ENCODE measurements at places on chromosomes 3 and 15. TPM values are rescaled to one million over a fixed set of nuclear protein-coding genes. Genes with fewer than 3 reads are reported as not detected.
A peak's percentile ranks its signal among the peaks of the same experiment; 100 is the strongest.

GRCh38 chr3:178308771-178309170 is 227.5 kb upstream of the KCNMB2 start:
- H3K27ac ChIP-seq, result no peak overlapping the region
- no peaks in the 10 kb centered on the region for H3K27me3 ChIP-seq
- H3K4me1 ChIP-seq, result no peaks in the 10 kb centered on the region
- no peak for DNase-seq

AGBL1 gene
- not detected for total RNA-seq

DNA sequence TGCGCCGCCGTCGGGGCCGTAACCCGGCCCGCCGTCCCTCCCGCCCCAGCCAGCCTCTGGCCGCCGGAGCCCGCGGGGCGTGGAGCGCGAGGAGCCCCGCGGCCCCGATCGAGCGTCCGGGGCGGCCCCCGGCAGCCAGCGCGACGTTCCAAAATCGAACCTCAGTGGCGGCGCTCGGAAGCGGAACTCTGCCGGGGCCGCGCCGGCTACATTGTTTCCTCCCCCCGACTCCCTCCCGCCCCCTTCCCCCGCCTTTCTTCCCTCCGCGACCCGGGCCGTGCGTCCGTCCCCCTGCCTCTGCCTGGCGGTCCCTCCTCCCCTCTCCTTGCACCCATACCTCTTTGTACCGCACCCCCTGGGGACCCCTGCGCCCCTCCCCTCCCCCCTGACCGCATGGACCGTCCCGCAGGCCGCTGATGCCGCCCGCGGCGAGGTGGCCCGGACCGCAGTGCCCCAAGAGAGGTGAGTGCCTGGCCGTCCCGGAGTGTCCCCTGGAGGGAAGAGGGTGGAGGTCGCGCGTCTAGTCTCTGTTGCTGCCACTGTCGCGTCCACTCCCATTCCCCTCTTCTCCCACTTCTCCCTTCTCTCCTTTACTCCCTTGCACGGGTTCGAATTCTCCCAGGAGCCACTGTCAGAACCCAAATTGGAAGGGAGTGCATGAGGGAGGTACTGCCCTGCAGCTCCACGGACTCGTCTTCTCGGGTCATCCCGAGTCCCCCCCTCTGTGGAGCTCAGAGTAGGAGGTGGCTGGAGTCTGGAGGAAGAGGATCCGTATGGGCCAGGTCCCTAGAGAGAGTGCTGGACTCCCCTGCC is 585 bp downstream of the CSK start:
- H3K4me3 ChIP-seq, result peak overlapping the region; percentile 98
- H3K4me1 ChIP-seq, result peaks cover 44% of the 10 kb centered on the region

DNA sequence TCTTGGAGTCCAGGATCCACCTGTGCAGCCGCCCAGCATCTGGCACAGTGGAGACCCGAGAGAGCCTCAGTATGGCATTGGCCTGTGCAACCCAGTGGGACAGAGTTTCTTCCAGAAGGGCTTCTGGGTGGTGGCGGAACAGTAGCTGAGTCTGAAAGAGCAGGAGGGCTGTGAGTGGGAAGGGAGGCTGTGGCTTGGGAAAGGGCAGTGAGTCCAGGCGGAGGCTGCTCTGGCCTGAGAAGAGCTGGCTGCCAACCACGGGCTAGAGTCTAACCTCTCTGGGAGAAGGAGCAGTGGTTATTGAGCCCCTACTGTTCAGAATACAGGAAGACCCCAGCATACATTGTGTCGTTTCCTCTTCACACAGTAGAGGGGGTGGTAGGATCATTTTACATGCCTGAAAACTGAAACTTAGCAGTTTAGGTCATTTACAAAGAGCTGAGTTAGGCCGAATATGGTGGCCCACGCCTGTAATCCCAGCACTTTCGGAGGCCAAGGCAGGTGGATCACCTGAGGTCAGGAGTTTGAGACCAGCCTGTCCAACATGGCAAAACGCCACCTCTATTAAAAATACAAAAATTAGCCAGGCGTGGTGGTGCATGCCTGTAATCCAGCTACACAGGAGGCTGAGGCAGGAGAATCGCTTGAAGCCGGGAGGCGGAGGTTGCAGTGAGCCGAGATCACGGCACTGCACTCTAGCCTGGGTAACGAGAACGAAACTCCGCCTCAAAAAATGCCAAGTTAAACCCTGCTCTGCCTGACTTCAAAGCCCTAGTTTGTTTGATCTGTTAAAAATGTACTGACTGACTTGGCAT is 3.2 kb downstream of the AEN start:
- peaks cover 68% of the 10 kb centered on the region for H3K36me3 ChIP-seq
- peaks cover 66% of the 10 kb centered on the region for H3K4me1 ChIP-seq
- peak overlapping the region; percentile 85 for H3K4me3 ChIP-seq
- DNase-seq, result peak; percentile 55
- peak overlapping the region; percentile 89 for H3K27ac ChIP-seq

HYAL2 gene
- total RNA-seq, result 4.1 TPM

DNA sequence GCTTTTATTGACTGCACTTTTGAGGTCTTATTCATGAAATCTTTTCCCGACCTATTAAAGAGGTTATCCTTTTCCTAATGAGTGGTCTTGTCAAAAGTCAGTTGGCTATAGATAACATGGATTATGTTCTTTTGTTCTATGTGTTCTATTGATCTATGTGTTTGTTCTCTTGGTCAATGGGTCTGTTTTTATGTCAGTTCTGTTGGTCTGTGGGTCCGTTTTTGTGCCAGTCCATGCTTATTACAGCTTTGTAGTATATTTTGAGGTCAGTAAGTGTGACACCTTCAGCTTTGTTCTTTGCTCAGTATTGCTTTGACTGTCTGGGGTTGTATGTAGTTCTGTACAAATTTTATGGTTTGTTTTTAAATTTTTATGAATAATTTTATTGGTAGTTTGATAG is 7.8 kb downstream of the TFG start:
- H3K4me1 ChIP-seq, result peaks cover 52% of the 10 kb centered on the region
- H3K27me3 ChIP-seq, result no peaks in the 10 kb centered on the region
- H3K27ac ChIP-seq, result peak overlapping the region; percentile 51
- peaks cover 73% of the 10 kb centered on the region for H3K36me3 ChIP-seq
- no peak overlapping the region for H3K4me3 ChIP-seq
- DNase-seq, result no peak

- no peak overlapping the region for H3K27ac ChIP-seq
- no peak for DNase-seq
- H3K4me1 ChIP-seq, result peaks cover 2% of the 10 kb centered on the region
- H3K27me3 ChIP-seq, result no peaks in the 10 kb centered on the region
- H3K36me3 ChIP-seq, result peaks cover 19% of the 10 kb centered on the region
Measured at GRCh38 chr3:155766206-155766605, 21.3 kb upstream of the PLCH1 start.

HMG20A gene
- 44.4 TPM for total RNA-seq

GRCh38 chr3:97822359-97822775 is 556 bp downstream of the CRYBG3 start:
- DNase-seq, result peak; percentile 14
- peaks cover 20% of the 10 kb centered on the region for H3K27me3 ChIP-seq

GRCh38 chr3:179454887-179455286 is 3.6 kb upstream of the GNB4 start:
- H3K27ac ChIP-seq, result no peak overlapping the region
- peaks cover 2% of the 10 kb centered on the region for H3K36me3 ChIP-seq
- H3K4me1 ChIP-seq, result peaks cover 8% of the 10 kb centered on the region
- no peak for DNase-seq

All from activated CD8-positive, alpha-beta T cell treated with anti-CD3 and anti-CD28 coated beads for 36 hours (primary cell).